Uterus (tissue), 4 donors: ENCODE measurements at places on chromosomes 7 and 10. TPM values are rescaled to one million over a fixed set of nuclear protein-coding genes. Genes with fewer than 3 reads are reported as not detected.

The MKI67 gene
- under 0.01 TPM for total RNA-seq

The CXCL12 gene
- 146 TPM for total RNA-seq

The STX1A gene
- 8.8 TPM for total RNA-seq

The OR2A42 gene
- total RNA-seq: 4.1 TPM

The CALHM3 gene
- not detected for total RNA-seq

The PLXNA4 gene
- 9.7 TPM for total RNA-seq

The NCF1 gene
- total RNA-seq: 21.0 TPM

The PLEKHS1 gene
- total RNA-seq: 0.14 TPM

The PTF1A gene
- total RNA-seq: 0.90 TPM

The ZNF679 gene
- not detected for total RNA-seq

The SNCG gene
- 32.8 TPM for total RNA-seq
